ENCODE measurements at places on chromosomes 5 and 9. TPM values are rescaled to one million over a fixed set of nuclear protein-coding genes. Genes with fewer than 3 reads are reported as not detected.

DNA sequence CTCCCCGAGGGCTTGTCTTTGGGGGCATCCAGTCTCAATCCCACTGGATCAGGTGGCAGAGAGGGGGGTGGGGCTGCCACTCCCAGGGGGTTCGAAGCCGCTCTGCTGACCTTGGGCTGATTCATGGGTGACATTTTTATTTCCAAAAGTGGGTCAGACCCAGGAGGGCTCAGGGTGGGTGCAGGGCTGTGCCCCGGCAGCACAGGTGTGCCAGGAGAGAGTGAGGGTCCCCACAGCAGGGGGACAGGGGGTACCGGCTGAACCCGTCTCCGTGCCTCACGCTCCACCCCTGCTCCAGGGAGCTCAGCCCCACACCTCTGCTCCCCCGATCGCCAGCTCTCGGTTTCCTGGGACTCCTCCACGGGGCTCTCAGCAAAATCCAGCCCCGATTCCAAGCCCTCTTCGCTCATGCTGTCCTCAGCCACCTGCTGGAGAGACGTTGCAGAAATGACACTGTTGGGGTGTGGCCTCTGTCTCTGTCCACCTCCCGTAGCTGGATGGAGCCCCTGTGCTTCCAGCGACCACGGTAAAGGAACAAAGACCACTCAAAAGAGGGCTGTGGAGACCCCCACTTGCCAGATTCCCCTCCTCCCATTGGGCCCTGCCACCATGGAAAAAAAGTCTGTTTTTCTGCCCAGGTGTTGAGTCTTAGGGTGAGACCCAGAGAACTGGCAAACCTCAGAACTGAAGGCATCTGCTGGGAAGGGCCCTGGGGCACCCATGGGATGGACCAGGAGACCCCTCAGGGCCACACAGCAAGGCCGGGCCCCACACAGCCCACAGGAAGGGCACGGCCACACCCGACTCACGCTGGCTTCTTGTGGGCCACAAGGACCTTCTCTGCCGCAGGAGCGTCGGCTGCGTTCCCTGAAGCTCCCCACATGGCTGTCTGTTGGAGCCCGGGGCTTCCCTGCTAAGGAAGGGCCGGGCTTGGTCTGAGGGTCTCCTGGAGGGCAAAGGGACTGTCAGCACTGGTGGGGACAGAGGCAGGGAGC is 10.6 kb upstream of the QSOX2 start:
- no peaks in the 10 kb centered on the region for H3K4me1 ChIP-seq
- H3K27ac ChIP-seq = no peak overlapping the region
- no peak overlapping the region for H3K4me3 ChIP-seq

GRCh38 chr9:98883276-98883675 is 60.4 kb upstream of the COL15A1 start:
- H3K36me3 ChIP-seq = no peaks in the 10 kb centered on the region
- no peaks in the 10 kb centered on the region for H3K4me1 ChIP-seq
- no peak overlapping the region for H3K27ac ChIP-seq
- no peak overlapping the region for H3K4me3 ChIP-seq

GRCh38 chr9:135119496-135120064 is 32.1 kb downstream of the OLFM1 start:
- H3K36me3 ChIP-seq = no peaks in the 10 kb centered on the region
- H3K4me1 ChIP-seq = no peaks in the 10 kb centered on the region
- H3K4me3 ChIP-seq = no peak overlapping the region
- no peak for DNase-seq

The KIF4B gene
- not detected for total RNA-seq

The PLAA gene
- total RNA-seq = 34.1 TPM

- H3K4me3 ChIP-seq = no peak overlapping the region
- H3K4me1 ChIP-seq = peaks cover 9% of the 10 kb centered on the region
- H3K36me3 ChIP-seq = peaks cover 12% of the 10 kb centered on the region
Observed at GRCh38 chr5:416636-416960, 26.4 kb upstream of the EXOC3 start.

DNA sequence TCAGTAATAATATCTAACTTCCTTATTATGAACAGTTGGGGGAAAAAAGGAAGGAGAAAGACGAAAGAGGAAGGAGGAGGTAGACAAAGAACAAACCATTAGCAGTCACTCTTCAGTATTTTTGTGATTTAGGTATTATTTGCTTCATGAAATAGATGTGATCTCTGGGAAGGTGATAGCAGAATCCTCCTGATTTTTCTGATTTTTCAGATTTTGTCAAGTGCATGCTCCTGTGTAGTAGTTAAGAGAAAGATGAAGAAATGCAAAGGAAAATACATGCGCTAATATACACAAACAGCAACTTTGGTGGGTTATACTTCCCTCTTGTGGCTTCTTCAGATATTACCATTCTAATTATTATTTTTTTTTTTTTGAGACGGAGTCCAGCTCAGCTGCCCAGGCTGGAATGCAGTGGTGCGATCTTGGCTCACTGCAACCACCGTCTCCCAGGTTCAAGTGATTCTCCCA is 31.6 kb downstream of the LMNB1 start:
- DNase-seq = no peak
- H3K36me3 ChIP-seq = peaks cover 75% of the 10 kb centered on the region
- H3K4me1 ChIP-seq = peaks cover 56% of the 10 kb centered on the region
- no peak overlapping the region for H3K27ac ChIP-seq
- no peak overlapping the region for H3K4me3 ChIP-seq

GRCh38 chr5:55634209-55634805 is 77.8 kb downstream of the SLC38A9 start:
- peak overlapping the region; percentile 29 for H3K27ac ChIP-seq
- no peak for DNase-seq
- H3K36me3 ChIP-seq = peaks cover 16% of the 10 kb centered on the region
- no peaks in the 10 kb centered on the region for H3K27me3 ChIP-seq

- no peak for DNase-seq
- H3K4me3 ChIP-seq = no peak overlapping the region
- no peaks in the 10 kb centered on the region for H3K4me1 ChIP-seq
- H3K27me3 ChIP-seq = no peaks in the 10 kb centered on the region
- no peaks in the 10 kb centered on the region for H3K36me3 ChIP-seq
- H3K27ac ChIP-seq = no peak overlapping the region
Observed at GRCh38 chr9:133761641-133762248, 23.6 kb upstream of the SARDH start.

GRCh38 chr5:152503206-152503605 is 98.1 kb upstream of the NMUR2 start:
- no peaks in the 10 kb centered on the region for H3K36me3 ChIP-seq
- no peak overlapping the region for H3K27ac ChIP-seq
- peaks cover 4% of the 10 kb centered on the region for H3K27me3 ChIP-seq
- H3K4me1 ChIP-seq = no peaks in the 10 kb centered on the region

DNA sequence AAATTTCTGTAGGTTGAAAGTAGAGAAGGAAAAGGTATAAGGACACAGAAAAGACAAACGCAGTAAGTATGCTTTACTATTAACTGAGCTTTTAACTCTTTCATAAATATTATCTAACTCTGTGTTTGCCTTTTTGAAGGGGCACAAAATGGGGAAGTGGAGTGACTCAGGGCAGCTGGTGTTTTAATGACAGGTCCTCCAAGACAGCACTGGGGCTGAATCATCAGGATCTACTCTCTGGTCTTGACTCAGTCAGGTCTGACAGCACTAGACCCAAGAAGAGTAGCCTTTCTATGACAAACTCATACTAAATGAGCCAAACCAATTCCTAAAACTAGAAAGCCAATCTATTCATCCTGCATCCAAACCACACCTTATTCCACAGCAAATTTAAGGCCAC is 102.2 kb downstream of the APTX start:
- DNase-seq = no peak
- no peak overlapping the region for H3K4me3 ChIP-seq
- no peak overlapping the region for H3K27ac ChIP-seq
- H3K36me3 ChIP-seq = no peaks in the 10 kb centered on the region
- H3K27me3 ChIP-seq = peaks cover 11% of the 10 kb centered on the region

DNA sequence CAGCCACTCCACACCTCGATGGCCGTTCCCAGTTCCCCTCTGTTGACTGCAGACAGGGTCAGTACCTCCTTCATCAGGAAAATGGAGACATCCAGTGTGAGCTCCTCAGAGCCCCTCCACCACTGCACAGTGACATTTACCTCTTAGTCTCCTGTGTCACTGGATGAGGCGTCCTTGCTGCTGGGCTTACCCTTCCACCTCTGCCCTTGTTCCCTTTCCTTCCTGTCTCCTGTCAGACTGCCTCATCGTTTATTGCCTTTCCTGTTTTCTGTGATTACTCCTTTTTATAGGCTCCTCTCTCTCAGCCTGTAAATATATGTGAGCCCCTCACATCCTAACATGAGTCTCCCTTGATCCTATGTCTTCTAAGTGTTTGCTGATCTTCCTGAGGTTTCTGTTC is 23.2 kb upstream of the SPTAN1 start:
- no peaks in the 10 kb centered on the region for H3K4me1 ChIP-seq
- DNase-seq = no peak
- no peak overlapping the region for H3K4me3 ChIP-seq
- H3K27me3 ChIP-seq = no peaks in the 10 kb centered on the region

DNA sequence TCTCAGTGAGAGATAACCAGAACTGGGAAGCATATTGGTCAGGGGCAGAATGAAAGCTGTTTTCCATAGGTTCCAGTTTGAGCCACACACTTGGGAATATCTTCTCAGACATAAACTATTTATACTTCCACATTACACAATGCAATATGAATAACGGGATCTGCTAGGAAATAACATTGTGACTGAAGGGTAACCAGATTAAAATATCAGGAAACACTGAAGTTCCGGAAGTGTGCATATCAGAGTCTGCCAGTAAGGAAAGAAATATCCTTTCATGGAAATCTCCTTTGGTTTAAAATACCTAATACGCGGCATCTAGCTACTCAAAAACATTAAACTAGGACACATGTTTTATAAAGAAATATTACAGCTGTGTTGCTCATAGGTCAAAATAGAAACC is 56.3 kb downstream of the ST8SIA4 start:
- H3K36me3 ChIP-seq = peaks cover 55% of the 10 kb centered on the region
- H3K27me3 ChIP-seq = no peaks in the 10 kb centered on the region
- DNase-seq = no peak

- peaks cover 3% of the 10 kb centered on the region for H3K36me3 ChIP-seq
- peaks cover 6% of the 10 kb centered on the region for H3K27me3 ChIP-seq
- H3K4me1 ChIP-seq = peaks cover 24% of the 10 kb centered on the region
- H3K27ac ChIP-seq = no peak overlapping the region
- no peak overlapping the region for H3K4me3 ChIP-seq
- no peak for DNase-seq
Observed at GRCh38 chr5:56676091-56676768, 139.1 kb upstream of the MAP3K1 start.

The C1QTNF2 gene
- not detected for total RNA-seq

The ENC1 gene
- 0.73 TPM for total RNA-seq

GRCh38 chr9:14661421-14662059 is 31.7 kb downstream of the ZDHHC21 start:
- H3K27me3 ChIP-seq = no peaks in the 10 kb centered on the region
- peaks cover 28% of the 10 kb centered on the region for H3K36me3 ChIP-seq
- no peak for DNase-seq
- no peaks in the 10 kb centered on the region for H3K4me1 ChIP-seq

Measured in activated CD4-positive, alpha-beta memory T cell treated with anti-CD3 and anti-CD28 coated beads, Interleukin-2, amount 10 ng/mL, durations not matched to agents 7 days and 5 days (primary cell).